Right renal cortex interstitium (tissue), 3 donors: ENCODE measurements at places on chromosomes 4 and X.
A peak's percentile ranks its signal among the peaks of the same experiment; 100 is the strongest.

GRCh38 chrX:24789047-24789446 is 95.3 kb downstream of the POLA1 start:
- DNase-seq = no peak

GRCh38 chrX:108537005-108537404 is 97.4 kb downstream of the COL4A5 start:
- DNase-seq = peak; percentile 8

- DNase-seq = no peak
These were observed 29.5 kb upstream of the MAP3K15 start for GRCh38 chrX:19544693-19545305.

GRCh38 chr4:67465032-67465762 is 80.1 kb downstream of the CENPC start:
- DNase-seq = no peak

DNA sequence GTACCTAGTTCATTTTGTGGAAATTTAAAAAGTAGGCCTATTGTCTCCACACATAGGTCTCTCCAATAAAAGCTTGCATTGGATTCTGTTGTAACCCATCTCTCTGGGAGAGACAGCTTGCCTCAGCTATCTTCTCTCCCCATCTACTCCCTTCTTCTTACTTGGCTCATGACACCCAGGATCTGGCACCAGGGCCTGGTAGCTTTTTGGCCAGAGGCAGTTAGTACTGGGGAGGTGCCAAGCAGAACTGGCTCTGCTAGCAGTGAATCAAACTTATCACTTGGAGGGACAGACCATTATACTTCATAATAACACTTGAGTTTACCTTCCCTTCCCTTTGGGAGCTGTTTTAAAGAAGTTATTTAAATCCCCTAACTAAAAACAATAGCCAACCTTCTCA is 31.8 kb downstream of the PLAC1 start:
- DNase-seq = no peak

GRCh38 chr4:99504804-99505502 is 5.9 kb upstream of the C4orf17 start:
- no peak for DNase-seq

- DNase-seq = no peak
These were observed 317.7 kb upstream of the NOCT start for GRCh38 chr4:138697851-138698250.

DNA sequence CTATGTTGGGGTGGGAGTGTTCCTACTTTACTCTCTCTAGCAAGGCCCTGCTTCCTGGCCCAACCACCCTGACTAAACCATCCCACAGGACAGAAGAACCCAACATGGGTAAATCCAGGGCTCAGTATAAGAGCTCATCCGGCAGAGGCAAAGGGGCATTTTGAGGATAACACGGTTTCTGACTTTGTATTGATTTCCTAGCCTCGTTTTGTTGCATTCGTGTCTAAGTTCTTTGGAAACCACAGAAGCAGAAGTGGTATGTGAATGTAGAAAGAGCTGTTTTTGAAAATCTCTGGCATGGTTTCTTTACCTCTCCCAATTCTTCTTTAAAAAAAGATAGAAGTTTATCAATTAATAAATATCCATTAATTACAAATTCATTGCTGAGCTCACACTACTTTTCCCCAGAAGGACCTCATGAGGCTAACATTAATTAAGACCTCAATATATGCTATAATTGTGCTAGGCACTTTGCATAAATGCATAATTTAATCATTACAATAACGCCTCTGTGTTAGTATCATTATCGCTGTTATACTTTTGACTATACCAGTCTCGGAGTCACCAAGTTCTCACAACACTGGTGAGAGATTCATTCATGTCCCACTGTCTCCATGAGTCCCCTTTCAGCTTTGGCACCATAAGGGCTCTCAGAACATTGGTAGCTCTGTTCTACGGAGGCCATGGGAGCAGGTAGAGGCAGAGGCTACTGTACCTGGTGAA is 5.8 kb upstream of the CLNK start:
- DNase-seq = no peak

GRCh38 chr4:171067422-171067821 is 745.8 kb upstream of the GALNTL6 start:
- no peak for DNase-seq

DNA sequence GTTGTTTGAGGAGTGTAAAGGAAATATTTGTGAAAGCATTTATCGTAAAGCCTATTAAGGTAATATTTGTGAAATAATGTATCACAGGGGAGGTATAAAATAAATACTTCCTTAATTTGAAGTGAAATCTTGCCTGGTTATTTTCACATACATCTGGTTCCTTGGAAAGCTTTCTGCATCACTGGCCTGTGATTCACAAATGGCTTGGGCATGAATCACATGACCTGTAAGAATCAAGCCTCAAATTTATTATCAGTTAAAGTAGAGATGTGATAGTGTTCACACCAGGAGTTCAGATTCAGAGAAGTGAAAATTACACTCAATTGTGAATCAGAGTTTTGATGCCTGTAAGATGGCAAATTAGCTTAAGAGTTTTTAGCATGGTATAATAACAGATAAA is 1911.4 kb downstream of the STIM2 start:
- DNase-seq = no peak

DNA sequence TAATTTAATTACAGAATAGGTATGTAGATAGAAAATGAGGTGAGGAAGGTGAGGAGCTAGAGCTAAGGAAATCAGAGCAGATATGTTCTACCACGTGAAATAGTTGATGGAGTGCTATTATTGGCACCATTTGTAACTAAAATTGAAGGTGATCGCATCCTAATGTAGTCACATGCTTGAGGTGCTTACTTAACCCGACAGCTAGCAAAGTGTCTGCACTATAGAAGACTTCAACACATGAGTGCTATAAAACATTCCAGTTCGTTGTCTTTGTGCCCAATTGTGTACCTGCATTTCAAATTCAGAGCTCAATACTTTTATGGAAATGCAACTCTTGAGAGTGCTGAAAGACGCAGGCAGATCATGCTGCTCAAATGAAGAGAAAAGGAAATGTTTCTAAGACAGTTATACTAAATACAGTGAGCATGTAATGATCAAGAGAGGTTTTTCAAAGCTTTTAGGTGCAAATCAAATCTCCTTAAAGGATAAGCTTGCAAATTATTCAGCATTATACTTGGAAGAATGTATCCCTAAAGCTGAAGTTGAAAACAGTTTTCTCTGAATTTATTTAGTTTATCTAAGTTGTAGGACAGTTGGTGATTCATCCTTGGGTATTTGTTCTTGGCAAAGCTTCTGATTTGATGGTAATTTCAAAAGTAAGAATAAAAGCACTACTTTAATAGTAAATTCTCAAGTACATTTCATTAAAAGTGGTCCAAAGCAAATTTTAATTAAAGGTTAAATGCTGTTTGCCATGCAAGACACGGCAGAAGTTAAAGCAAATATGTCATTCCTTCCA is 223.9 kb upstream of the EPHA5 start:
- DNase-seq = no peak

- no peak for DNase-seq
These were observed 548.9 kb downstream of the ARAP2 start for GRCh38 chr4:35695421-35695820.

- DNase-seq = no peak
These were observed 20.2 kb upstream of the CTSO start for GRCh38 chr4:155973639-155974475.
